ENCODE measurements at places on chromosomes 12 and 14. TPM values are rescaled to one million over a fixed set of nuclear protein-coding genes. Genes with fewer than 3 reads are reported as not detected.

DNA sequence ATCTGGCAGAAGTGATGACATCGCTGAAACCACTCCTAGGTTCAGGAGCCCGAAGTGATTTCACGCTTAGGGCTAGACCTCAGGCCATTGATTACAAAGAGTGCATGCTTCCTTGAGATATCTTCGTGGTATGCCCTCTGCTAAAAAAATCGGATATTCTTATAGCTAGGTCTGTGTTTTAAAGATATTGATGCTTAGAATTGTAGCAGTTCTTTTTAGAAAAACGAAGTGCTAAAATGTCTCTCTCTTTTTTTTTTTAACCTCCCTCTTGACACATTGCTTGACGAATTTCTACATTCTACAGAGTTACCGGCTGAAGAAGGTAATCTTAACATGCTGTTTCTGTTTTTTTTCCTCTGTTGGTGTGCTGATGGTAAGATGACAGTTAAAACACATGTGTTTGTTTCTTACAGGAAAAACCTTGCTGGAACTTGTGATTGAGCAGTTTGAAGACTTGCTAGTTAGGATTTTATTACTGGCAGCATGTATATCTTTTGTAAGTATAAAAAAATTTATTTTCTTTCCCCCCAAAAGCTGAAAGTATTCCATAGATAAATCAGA is 1.3 kb downstream of the ATP2A2 start:
- no peak for DNase-seq

SLCO1B3 gene
- not detected for total RNA-seq

PTGER2 gene
- total RNA-seq = 22.0 TPM

OTX2 gene
- not detected for total RNA-seq

- no peak for DNase-seq
Measured at GRCh38 chr12:104890476-104891096, 67.5 kb downstream of the SLC41A2 start.

DNA sequence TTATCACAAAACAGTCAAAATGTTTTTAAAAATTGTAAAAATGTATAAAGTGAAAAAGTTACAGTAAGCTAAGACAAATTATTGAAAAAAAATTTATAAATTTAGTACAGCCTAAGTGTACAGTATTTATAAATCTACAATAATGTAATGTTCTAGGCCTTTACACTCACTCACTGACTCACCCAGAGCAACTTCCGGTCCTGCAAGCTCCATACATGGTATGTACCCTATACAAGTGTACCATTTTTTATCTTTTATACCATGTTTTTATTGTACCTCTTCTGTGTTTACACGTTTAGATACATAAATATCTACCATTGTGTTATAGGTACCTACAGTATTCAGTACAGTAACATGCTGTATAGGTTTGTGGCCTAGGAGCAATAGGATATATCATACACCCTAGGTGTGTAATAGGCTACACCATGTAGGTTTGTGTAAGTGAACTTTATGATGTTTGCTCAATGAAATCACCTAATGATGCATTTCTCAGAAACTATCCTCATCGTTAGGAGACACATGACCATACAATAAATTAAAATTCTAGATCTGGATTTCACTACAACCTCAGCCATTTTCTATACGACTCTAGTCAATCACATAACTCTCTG is 66.8 kb downstream of the TXNDC16 start:
- DNase-seq = no peak

PDZRN4 gene
- total RNA-seq = 29.0 TPM

DNA sequence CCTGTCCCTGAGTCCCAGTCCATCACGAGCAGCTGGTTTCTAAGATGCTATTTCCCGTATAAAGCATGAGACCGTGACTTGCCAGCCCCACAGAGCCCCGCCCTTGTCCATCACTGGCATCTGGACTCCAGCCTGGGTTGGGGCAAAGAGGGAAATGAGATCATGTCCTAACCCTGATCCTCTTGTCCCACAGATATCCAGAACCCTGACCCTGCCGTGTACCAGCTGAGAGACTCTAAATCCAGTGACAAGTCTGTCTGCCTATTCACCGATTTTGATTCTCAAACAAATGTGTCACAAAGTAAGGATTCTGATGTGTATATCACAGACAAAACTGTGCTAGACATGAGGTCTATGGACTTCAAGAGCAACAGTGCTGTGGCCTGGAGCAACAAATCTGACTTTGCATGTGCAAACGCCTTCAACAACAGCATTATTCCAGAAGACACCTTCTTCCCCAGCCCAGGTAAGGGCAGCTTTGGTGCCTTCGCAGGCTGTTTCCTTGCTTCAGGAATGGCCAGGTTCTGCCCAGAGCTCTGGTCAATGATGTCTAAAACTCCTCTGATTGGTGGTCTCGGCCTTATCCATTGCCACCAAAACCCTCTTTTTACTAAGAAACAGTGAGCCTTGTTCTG is 41.6 kb downstream of the DAD1 start:
- DNase-seq = no peak

GRCh38 chr12:25855716-25856115 is 102.8 kb upstream of the RASSF8 start:
- DNase-seq = no peak

GRCh38 chr14:68813318-68813838 is 20.5 kb upstream of the ZFP36L1 start:
- DNase-seq = peak; percentile 3

GRCh38 chr12:54019091-54019811 is 9.0 kb upstream of the HOXC6 start:
- DNase-seq = no peak

DNA sequence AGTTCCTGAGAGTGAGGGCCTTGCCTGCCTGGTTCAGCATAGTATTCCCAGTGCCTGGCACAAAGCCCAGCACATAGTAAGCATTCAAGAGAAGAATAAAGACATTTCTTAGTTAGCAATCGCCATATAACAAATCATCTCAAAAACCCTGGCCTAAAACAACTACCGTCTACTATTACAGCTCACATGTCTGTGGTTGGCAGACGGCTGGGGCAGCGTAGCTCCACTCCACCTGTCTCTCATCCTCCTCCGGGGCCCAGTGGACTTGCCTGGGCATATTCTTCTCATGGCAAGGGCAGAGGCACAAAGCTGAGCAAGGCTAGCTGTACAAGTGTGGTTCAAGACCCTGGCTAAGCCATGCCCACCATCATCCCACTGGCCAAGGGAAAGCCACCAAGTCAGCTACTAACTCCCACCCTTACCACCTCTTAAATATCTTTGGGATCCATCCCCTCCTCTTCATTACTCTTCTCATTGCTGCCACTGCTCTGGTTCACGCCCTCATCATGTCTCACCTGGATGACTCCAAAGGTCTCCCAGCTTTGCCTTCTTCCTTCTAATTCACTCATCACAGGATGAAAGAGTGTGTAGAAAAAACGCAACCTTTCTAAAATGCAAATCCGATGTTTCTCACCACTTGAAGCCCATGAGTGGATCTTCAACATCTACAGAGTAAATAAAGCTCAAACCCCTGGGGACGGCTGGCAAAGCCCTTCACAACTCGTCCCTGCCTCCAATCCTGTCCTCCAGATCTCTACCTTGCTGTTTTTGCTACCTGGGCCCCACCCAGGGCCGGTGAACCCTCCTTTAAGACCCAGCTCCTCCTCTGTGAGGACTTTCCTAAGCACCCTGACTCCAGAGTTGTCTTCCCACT is 10.4 kb downstream of the TMEM229B start:
- no peak for DNase-seq

- peak; percentile 87 for DNase-seq
Measured at GRCh38 chr14:68510201-68511128, 282.4 kb downstream of the ZFP36L1 start.

KCNH3 gene
- total RNA-seq = 0.55 TPM

EML5 gene
- total RNA-seq = 3.5 TPM
